ENCODE measurements at places on chromosomes 12 and 14. TPM values are rescaled to one million over a fixed set of nuclear protein-coding genes. Genes with fewer than 3 reads are reported as not detected.

DNA sequence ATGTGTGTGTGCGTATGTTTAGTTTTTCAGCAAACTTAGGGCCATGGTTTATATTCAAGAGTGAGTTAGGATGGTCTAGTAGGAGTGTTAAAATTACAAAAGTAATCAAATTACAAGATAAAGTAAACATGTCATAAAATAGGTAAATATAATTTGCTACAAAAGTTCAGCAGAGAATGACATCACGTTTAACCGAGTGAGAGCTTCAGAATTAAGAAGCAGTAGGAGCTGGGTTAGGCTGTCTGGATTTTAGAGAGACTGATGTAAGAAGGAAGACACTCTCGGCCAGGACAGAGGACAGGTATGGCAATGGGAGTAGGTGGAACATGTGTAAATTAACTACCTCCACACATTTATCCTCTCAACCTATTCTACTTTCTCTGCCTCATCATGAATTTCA, 11.6 kb upstream of the MGST1 start:
- no peak overlapping the region for H3K27ac ChIP-seq
- no peak overlapping the region for H3K4me3 ChIP-seq
- no peaks in the 10 kb centered on the region for H3K36me3 ChIP-seq
- no peaks in the 10 kb centered on the region for H3K27me3 ChIP-seq
- no peaks in the 10 kb centered on the region for H3K4me1 ChIP-seq

DNA sequence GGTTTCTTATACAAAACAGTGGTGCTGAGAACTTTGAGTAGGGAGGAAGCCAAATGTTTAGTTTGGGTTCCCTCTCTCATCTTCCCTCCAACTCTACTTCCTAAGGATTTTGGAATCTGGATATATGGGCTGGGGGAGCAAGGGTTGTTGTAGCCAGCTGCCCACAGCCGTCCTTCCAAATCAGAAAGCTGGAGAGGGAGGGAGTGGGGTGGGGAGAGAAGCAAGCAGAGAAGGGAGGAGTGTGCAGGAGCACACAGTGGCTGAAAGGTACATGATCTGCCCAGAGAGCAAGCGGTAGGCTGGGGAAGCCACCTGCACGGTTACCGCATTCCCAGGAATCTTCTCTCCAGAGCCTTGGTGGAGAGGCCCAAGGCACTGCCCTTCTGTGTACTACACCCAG, 52.7 kb downstream of the IRF2BPL start:
- H3K4me3 ChIP-seq: no peak overlapping the region
- DNase-seq: no peak
- no peaks in the 10 kb centered on the region for H3K27me3 ChIP-seq
- peaks cover 18% of the 10 kb centered on the region for H3K4me1 ChIP-seq
- H3K27ac ChIP-seq: no peak overlapping the region

DNA sequence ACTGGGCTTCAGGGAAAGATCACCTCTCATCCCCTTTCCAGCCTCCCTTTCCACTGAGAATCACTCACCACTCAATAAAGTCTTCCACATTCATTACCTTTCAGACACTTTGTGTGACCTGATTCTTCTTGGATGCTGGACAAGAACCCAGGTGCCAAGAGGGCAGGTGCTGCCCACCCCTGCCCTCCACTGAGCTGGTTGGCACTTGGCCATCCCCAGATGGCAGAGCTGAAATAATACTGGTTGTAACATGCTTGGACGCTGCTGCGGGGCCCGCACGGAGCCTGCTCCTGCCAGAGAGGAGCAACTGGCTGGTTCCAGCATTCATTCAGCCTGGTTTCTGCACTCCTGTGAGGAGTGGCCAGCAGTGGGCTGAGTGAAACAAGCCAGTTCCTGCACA, 386.7 kb upstream of the CCDC196 start:
- no peaks in the 10 kb centered on the region for H3K36me3 ChIP-seq
- H3K27me3 ChIP-seq: peaks cover 8% of the 10 kb centered on the region
- no peak overlapping the region for H3K27ac ChIP-seq
- DNase-seq: no peak
- no peak overlapping the region for H3K4me3 ChIP-seq
- peaks cover 5% of the 10 kb centered on the region for H3K4me1 ChIP-seq

DNA sequence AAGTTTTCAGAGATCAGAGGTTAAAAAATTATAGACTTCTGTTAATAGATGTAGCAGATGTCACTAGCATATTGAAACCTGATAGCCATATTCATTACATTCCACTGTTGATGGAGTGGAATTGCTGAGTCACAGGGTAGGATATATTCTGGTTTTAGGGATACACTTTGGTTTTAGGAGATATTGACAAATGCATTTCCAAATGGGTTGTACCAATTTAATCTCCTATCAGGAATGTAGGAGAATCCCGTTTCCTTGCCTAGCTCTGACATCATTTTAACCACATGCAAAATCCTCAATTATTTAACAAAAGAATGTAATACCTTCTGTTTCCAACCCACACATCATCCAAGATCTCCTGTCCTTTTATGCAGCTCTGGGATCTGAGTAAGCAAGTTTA, 30.7 kb upstream of the ESR2 start:
- no peak overlapping the region for H3K4me3 ChIP-seq
- no peak for DNase-seq
- no peaks in the 10 kb centered on the region for H3K27me3 ChIP-seq
- no peak overlapping the region for H3K27ac ChIP-seq

- DNase-seq: peak; percentile 57
- H3K27ac ChIP-seq: peak overlapping the region; percentile 80
- peak overlapping the region; percentile 89 for H3K4me3 ChIP-seq
These were observed 6.4 kb upstream of the ZNF385A start for GRCh38 chr12:54390668-54391551.

SLC6A15 gene
- 9.6 TPM for total RNA-seq

- no peaks in the 10 kb centered on the region for H3K4me1 ChIP-seq
- no peak overlapping the region for H3K4me3 ChIP-seq
- no peak overlapping the region for H3K27ac ChIP-seq
These were observed 331.2 kb upstream of the SFSWAP start for GRCh38 chr12:131379738-131380137.

AMDHD1 gene
- 0.47 TPM for total RNA-seq

DNA sequence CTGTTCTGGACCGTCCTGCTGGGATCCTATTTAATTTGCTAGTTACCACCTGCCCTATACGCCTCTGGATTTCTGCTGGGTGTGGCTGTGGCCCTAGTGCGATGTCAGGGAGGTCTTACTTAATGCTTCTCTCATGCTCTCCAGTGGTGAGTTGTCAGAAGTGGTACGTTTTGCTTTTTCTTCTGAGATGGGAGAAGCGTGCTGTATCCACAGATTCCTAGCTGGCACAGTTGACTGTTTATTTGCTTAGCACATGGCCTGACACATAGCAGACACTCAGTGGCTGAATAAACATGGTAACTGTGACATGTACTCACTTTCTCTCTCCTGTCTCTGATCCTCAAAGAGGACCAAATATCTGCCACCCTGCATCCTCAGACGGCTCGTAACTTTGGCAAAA, 107.3 kb downstream of the CACNA1C start:
- no peak overlapping the region for H3K4me3 ChIP-seq
- H3K27ac ChIP-seq: no peak overlapping the region
- no peaks in the 10 kb centered on the region for H3K27me3 ChIP-seq
- H3K36me3 ChIP-seq: no peaks in the 10 kb centered on the region
- H3K4me1 ChIP-seq: peaks cover 18% of the 10 kb centered on the region
- DNase-seq: no peak

ADSS1 gene
- 17.1 TPM for total RNA-seq

ACOT4 gene
- total RNA-seq: 1.5 TPM

DNA sequence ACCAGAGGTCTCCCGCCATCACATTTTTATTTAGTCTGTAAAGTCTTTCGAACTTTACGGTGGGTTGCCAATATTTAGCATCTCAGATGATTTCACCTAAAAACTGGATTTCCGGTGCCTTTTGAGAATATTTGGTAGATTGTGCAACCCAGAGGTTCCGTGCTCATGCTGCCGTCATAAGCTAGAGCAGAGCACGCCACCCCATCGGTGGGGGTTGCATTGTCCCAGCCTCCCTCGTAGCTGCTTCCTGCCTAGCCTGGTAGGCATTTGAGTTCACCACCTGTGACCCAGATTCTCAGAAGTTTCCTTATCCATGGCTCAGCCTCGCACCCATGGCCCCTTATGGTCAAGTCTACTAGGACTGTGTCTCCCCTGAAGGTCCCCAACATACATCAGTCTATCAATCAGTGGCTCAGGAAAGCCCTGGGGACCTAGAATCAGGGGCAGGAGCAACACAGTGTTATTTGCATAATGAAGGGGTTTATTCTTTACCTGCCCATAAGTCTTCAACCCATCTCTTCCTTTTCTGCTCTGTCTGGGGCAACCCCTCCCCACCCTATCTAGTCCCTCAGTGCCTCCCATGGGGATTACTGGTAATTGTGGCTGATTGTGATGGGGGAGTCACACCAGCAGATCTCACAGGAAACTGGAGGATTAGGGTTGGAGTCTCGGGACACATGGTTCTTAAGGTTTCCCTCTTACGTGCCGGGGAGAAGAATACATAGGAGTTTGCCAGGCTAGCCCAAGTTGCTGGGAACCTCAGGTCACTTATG, 152.3 kb downstream of the PHETA1 start:
- peaks cover 26% of the 10 kb centered on the region for H3K27me3 ChIP-seq
- peaks cover 4% of the 10 kb centered on the region for H3K4me1 ChIP-seq
- no peak overlapping the region for H3K4me3 ChIP-seq

GON7 gene
- 5.0 TPM for total RNA-seq

DNA sequence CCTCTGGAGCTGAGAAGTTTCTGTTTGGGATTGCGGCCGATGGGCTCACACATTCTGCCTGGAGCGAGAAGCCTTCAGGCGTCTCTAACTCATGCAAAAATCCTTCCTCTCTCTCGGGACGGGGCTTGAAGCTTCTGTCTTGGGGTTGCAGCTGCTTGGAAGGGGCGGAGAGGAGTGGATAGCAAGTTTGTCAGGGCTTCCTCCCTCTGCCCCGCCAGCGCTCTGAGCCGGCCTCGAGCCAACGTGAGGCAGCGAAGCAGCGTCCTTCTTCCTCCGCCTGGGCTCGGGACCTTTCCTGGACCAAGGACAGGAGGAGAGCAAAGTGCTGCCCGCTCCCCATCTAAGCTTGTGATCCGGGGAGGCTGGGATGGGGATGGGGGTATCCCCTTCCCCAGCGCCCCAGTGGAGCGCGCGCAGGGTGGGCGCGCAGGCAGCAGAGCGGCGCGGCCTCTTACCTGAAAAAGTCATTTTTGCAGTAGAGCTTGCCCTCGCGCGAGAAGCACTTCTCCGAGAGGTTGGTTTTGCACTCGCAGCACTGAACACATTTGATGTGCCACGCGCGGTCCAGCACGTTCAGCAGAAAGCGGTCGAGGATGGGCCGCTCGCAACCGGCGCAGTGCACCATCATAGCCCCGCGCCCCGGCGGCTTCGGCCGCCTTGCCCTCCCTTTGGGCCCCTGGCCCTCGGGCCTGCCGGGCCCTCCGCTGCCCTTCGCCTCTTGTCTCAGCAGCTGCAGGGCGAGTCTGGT, 626 bp downstream of the LHX5 start:
- peaks cover 8% of the 10 kb centered on the region for H3K4me1 ChIP-seq
- DNase-seq: no peak
- peaks cover 98% of the 10 kb centered on the region for H3K27me3 ChIP-seq

DNA sequence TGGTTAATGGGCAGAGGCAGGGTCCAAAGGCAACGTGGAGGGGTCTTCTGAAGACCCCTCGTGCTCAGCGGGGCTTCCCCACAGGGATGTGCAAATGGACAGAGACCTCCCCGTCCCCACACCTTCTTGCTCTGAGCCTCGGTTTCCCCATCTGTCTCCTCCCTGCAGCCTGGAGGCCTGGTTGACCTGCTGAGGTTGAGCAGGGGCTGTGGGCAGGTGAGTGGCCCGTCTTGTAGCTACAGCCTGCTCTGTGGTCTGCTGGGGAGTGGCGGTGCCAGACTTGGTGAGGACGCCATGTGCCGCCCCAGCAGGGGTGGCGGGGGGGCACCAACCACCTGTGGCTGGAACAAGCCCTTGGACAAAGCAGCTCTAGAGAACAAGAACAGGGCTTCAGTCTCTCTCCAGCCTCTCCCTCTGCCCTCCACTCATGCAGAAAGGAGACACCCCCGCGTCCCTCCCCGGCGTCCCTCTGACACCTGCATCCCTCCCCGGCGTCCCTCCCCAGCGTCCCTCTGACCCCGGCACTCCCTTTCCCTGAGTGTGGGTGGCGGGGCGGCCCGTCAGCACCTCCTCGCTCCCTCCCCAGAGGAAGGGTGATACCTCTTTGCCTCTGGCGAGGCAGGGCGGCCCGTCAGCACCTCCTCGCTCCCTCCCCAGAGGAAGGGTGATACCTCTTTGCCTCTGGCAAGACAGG, 83.7 kb downstream of the NOC4L start:
- no peaks in the 10 kb centered on the region for H3K36me3 ChIP-seq
- no peak for DNase-seq
- peaks cover 24% of the 10 kb centered on the region for H3K27me3 ChIP-seq
- no peaks in the 10 kb centered on the region for H3K4me1 ChIP-seq
- no peak overlapping the region for H3K4me3 ChIP-seq

DNA sequence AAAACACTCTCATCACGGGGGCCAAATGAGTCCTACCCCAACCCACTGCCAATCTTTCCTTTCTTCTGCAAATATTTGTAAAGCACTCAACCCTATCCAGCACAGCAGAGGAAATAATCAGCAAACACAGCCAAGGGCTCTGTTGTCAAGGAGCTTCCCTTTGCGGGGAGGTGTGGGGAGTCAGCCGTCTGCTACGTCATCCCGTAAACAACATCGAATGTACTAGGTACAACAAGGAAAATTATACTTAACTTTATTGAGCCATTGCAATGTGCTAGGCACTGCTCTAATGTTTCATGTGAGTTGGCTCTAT, 22.8 kb downstream of the TMEM63C start:
- DNase-seq: no peak
- no peak overlapping the region for H3K27ac ChIP-seq
- no peaks in the 10 kb centered on the region for H3K36me3 ChIP-seq
- H3K27me3 ChIP-seq: peaks cover 42% of the 10 kb centered on the region

DNA sequence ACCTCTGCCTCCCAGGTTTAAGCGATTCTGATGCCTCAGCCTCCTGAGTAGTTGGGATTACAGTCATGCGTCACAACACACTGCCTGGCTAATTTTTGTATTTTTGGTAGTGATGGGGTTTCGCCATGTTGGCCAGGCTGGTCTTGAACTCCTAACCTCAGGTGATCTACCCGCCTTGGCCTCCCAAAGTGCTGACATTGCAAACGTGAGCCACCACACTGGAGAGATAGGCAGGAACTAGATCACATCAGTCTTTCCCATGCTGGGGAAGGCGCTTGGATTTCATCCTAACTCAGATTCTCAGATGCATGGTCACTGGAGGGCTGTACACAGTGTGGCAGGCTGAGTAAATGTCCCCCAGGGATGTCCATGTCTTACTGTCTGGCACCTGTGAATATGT, 18.0 kb upstream of the ORAI1 start:
- H3K4me3 ChIP-seq: no peak overlapping the region
- H3K4me1 ChIP-seq: peaks cover 9% of the 10 kb centered on the region
- H3K27me3 ChIP-seq: no peaks in the 10 kb centered on the region
- no peak overlapping the region for H3K27ac ChIP-seq
- peaks cover 2% of the 10 kb centered on the region for H3K36me3 ChIP-seq

ETFBKMT gene
- total RNA-seq: 2.6 TPM

DNA sequence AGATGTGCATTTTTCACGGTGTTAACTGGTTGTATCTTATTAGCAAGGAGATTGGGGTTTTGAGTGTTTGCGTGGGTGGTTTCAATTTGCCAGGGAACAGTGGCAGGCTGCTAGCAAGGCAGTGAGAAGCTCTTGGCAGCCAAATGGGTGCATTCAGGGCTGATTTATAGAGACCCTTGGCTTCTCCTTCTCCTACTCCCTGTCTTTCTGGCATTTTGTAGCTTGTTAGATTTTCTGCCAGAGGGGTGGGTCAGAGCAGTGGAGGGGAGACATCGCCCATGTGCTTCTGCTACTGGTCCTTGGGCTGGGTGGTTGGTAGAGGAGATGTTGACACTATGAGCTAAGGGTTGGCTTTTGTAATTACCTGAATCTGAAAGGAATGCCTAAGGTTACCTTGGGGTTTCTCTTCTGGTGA, 9.6 kb downstream of the CALM1 start:
- H3K4me1 ChIP-seq: peaks cover 11% of the 10 kb centered on the region
- no peak for DNase-seq
- no peak overlapping the region for H3K27ac ChIP-seq
- no peaks in the 10 kb centered on the region for H3K27me3 ChIP-seq
- peaks cover 45% of the 10 kb centered on the region for H3K36me3 ChIP-seq
